Stimulated activated naive CD4-positive, alpha-beta T cell treated with Interleukin-2 at 50 U/mL for 16 hours (primary cell): ENCODE measurements at places on chromosomes 3 and 15.

GRCh38 chr15:58019503-58020376 lies 45.8 kb downstream of the ALDH1A2 start:
- no peak for DNase-seq

GRCh38 chr3:196292286-196292923 lies 4.9 kb upstream of the PCYT1A start:
- no peak for DNase-seq

GRCh38 chr3:21750831-21751391 lies at the start of gene ZNF385D:
Gene ZNF385D, minus strand, starts transcription at chr3:21751210. Its CDS starts 294 bp downstream, at chr3:21750916.
- no peak for DNase-seq

DNA sequence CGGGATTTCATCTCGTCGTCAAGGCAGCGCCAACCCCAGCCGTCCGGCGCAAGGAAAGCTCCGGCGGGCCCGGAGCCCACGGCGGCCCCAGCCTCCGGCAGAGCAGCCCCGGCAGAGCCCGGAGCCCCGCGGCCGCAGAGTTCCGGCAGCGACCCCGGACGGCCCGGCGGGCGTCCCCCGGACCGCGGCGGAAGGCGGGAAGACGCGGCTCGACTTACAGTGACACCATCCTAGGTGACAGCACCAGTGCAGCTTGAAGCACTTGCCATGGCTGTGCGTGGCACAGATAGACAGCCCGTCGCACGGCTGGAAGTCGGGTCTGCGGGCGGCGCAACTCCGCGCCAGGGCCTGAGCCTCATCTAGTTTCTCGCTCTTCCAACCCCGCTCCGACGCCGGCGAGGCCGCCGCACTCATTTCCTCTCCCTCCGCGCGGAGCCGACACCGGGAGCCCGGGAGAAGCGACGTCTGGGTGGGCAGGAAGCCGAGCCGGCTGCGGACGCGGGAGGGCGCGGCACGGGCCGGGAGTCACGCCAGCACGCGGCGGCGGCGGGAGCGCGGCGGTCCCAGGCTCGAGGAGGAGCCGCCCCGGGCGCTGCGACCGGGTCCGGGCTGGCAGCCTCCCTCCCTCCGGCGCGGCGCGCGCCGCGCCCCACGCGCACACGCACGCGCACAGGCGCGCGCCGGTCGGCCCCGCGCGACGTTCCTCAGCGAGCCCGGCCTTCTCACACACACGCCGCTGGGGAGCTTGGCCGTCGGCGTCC lies at the start of gene C3orf70:
TSS of gene C3orf70 (minus strand) at position 651 of the 761 bp plus-strand sequence. CDS start at position 414, 237 bp downstream.
- DNase-seq, result peak; percentile 3

DNA sequence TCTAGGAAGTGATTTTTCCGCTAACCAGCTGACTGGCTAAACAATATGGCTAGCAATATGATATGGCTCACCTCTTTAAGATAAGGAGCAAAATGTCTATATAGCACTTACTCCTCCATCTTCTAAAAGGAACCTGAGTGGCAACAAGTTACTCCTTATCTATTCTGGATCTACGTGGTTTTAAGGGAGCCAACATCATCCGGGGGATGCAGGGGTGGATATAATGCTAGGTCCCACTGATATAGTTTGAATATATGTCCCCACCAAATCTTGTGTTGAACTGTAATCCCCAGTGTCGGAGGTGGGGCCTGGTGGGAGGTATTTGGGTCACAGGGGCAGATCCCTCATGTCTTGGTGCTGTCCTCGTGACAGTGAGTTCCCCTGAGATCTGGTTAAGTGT lies 500.7 kb downstream of the FOXP1 start:
- DNase-seq, result no peak

GRCh38 chr3:136351905-136352304 lies 101.8 kb downstream of the PCCB start:
- DNase-seq, result no peak

- no peak for DNase-seq
Measured at GRCh38 chr3:122890077-122890719, 95.3 kb downstream of the SLC49A4 start.

- no peak for DNase-seq
Measured at GRCh38 chr3:188700918-188701317, 470.9 kb upstream of the TPRG1 start.

DNA sequence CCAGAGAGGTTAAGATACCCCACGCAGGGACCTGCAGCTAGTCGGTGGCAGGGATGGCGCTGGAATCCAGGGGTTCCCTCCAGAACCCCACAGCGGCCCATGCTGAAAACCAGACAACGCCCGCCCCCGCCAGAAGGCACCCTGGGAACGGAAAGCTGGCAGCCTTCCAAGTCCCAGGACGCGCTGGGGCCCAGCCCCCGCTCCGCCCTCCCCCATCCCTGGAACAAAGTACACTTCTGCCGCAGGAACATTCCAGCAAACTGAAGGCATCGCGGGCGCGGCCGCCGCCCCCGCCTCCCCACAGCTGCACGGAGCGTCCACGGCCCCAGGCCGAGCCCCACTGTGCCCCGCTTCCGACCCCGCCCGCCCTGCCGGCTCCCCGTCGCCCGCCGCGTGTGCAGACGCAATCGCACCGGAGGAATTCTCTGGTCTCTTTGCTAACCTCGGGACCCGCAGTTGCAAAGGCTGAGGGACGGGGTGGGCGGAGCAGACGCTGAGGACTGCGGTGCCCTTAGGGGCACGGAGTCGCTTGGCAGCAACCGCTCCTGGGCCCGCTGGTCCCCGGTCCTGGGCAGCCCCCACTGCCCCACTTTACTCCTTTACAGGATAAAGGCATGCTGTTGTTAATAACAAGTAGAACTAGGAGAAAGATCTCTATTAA lies 44.8 kb upstream of the RNU6-1 start:
- peak; percentile 36 for DNase-seq

- no peak for DNase-seq
Measured at GRCh38 chr3:5059782-5060181, 62.3 kb upstream of the ARL8B start.

DNA sequence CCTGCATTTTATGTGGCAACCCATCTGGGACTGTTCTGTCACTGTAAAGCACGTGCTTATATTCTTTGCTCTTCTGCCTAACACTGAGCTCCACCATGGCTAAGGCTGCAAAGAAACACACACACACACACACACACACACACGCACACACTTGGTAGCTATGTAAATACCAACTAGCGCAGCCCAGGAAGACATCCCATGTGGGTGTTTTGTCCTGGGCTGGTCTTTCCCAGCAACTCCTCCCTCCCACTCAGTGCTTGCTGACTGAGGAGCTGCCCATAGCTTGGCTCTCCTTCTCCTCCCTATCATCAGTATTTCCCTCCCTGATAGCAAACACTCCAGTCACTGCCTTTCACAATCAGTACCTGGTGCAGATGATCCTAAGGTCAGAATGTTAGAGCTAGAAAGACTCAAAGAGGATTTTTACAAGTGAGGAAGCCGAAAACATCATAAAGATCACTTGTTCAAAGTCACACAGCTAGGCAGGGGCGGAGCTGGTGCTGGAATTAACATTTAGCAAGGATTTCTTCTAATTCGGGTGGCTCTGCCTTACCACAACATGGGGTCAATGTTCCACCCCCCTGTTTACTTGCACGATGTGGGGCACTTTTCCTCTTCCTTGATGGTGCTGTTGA lies 377.1 kb upstream of the TBL1XR1 start:
- no peak for DNase-seq

DNA sequence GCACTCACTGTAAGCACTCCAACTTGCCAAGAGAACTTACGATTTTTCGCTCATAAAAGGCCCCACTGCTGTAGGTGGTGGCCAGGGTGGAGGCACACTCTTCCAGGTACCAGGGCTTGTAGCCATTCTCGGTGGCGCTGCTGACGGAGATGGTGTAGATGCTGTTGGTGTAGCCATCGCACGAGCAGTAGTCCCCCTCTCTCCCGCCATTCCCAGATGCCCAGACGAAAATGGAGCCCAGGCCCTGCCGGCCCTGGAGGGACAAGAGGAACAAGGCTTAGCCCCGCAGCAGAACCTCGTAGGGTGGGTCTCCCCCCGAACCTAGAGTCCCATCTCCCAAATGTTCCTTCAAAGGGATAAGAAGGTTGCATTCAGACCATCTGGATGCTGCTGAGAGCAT lies 96.3 kb downstream of the PCSK6 start:
- DNase-seq, result no peak

- no peak for DNase-seq
Measured at GRCh38 chr15:48674876-48675275, 29.4 kb upstream of the FBN1 start.

DNA sequence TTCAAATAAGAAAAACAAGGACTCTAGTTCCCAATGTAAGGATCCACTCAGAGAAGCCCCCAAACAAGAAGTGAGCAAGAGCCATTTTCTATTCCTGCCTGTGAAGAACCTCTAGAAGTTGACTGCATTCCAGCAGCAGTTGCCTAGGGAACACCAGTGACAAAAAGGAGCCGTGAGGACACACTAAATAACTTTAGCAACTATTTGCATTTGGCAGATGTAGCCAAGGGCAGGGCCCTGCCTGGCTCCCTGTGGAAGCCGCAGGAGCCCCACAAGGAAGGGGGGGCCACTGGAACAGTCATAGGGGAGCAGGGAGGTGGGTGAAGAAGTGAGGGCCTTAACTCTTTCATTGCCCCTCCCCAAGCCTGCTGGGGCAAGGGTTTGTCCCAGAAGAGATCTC lies 470.2 kb upstream of the PROK2 start:
- no peak for DNase-seq

DNA sequence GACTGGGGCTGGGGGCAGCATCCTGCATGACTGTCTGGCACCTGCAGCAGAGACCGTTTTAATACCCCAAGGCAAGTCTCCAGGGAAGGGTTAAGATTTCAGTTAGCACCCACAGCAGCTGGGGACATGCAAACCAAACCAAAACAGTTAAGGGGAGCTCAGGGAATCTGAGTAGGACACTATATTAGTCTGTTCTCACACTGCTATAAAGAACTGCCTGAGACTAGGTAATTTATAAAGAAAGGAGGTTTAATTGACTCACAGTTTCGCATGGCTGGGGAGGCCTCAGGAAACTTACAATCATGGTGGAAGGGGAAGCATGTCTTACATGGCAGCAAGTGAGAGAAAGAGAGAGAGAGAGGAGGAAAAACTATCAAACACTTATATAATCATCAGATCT lies 25.3 kb downstream of the GALNT15 start:
- DNase-seq, result no peak

- no peak for DNase-seq
Measured at GRCh38 chr3:32455609-32456428, 46.8 kb downstream of the CMTM6 start.

GRCh38 chr15:35320158-35320780 lies 225.7 kb downstream of the DPH6 start:
- DNase-seq, result no peak

DNA sequence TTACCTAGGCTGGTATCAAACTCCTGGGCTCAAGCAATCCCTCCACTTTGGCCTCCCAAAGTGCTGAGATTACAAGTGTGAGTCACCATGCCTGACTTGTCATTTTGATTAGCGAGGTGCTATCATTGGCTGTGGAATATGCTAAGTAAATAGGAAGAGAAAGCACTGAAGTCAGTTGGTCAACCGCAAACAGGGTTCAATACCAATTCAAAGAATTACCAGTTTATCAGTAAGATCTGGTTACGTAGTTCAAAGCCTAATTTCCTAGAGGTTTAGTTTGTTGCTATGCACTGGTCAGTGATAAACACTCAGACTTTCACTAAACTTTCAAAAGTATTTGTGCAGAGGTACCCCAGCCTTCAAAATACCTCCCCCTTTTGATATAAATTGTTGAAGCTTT lies 29.5 kb downstream of the GLB1 start:
- no peak for DNase-seq

DNA sequence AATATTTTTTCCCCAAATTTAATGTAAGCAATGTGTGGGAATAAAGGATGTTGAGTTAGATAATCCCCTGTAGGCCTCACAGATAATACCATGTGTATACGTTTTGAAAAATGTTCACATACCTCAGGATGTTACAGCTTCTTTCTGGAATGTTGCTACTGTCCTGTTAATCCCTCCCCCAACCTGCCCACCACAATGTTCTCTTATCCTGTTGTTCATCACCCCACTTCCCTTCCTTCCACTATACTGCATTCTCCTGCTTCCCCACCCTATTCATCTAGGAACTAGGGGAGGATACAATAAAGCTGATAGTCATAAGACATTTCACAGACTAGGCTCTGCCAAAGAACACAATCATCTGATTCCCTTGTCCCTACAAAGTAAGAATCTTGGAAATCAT lies 92.1 kb downstream of the IGF2BP2 start:
- no peak for DNase-seq

GRCh38 chr15:31485431-31485830 lies 158.8 kb downstream of the KLF13 start:
- DNase-seq, result no peak

- no peak for DNase-seq
Measured at GRCh38 chr3:179671747-179672242, 19.0 kb downstream of the USP13 start.

DNA sequence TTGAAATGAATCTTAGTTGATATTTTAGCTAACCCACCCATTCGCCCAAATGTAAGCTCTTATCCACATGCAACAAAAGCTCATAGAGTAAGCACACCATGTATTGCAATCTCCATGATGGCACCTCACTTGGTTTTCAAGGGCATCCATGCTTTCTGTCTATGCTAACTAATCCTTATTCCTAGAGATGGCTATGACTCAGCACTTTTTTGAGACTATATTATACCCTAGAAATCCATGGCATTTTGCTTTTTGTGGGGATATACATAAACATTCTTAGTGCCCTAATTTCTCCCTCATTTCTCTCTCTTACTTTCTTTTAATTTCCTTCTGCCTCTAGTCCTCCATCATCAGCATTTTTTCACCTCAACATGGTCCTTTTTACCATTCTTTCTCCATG lies 168.5 kb upstream of the STT3B start:
- DNase-seq, result no peak

GRCh38 chr15:68436680-68437079 lies 4.7 kb upstream of the ITGA11 start:
- DNase-seq, result no peak

GRCh38 chr3:110821586-110821985 lies 250.0 kb upstream of the NECTIN3 start:
- DNase-seq, result no peak

DNA sequence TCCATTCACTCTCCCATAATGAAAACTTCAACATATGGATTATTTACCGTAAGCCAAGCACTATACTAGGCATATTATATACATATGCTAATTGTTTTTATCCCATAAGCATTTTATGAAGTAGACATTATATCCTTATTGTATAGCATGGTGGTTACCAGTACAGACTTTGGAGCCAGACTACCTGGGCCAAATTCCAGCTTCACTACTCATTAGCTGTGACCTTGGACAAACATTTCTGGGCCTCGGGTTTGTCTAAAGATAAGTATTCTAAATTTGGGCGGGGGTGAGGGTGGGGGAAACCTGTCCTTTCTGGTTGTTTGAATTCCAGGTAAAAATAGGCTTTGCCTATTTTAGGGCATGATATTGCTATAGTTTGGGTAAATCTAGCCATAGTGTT lies 66.5 kb upstream of the P2RY1 start:
- no peak for DNase-seq

GRCh38 chr3:169600732-169601131 lies 62.8 kb downstream of the MECOM start:
- DNase-seq, result no peak

DNA sequence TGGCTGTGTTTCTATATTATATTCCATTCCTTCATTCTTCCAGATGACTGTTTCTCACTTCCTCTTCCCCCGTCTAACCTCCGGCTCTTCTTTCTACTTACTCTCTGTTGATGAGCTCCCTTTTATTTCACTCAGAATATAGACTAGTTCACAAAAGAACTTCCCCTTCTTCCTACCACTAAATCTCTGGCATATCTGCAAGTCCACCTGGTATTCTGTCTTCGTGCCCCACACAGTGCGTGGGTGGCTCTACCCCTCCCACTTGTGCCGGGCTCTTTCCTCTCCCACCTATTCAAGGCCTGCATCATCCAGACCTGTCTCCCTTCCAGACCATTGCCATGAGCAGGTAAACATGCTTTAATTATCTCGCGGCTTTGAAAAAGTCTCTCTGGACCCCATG lies 73.0 kb downstream of the SCN10A start:
- no peak for DNase-seq
